ENCODE measurements at places on chromosomes 16 and 17.

DNA sequence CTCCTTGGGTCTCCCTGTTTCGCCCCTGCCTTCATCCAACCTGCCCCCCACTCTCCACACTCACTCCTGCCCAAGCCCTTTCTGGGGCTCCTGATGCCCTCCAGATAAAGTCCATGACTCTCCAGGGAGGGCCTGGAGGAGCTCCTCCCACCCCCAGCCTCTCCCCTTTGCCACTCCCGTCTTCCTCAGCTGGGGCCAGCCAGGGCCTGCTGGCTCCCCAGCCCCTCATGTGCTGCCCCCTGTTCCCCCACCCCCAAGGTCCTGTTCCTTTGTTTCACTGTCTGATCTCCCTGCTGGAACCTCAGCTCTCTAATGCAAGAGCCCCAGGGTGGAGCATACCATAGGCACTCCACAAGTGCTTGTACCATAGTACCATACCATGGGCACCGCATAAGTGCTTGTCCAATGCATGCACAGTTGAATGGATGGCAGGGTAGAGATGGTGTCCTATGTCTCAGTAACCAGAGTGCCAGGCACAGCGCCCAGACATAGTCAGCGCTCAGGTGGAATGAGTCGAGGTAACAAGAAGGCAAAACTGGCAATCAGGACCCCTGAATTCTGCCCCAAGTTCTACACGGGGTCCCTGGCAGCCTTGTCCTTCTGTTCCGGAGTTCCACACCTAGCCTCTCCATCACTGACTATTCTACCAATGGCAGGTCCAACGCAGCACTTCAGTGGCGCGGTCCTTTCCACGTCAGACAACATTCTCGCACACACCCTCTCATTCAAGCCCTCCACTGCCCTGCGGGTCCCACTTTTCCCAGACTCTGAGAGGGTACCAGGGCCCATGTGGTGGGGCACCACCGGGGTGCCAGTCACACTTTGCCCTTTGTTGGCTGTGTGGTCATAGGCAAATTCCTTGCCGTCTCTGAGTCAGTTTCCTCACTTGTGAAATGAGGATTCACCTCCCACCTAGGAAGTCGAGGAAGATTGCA lies 1.4 kb downstream of the PLCD3 start:
- no peak for DNase-seq

- no peak for DNase-seq
Observed at GRCh38 chr16:24635900-24636610, 93.4 kb upstream of the TNRC6A start.

DNA sequence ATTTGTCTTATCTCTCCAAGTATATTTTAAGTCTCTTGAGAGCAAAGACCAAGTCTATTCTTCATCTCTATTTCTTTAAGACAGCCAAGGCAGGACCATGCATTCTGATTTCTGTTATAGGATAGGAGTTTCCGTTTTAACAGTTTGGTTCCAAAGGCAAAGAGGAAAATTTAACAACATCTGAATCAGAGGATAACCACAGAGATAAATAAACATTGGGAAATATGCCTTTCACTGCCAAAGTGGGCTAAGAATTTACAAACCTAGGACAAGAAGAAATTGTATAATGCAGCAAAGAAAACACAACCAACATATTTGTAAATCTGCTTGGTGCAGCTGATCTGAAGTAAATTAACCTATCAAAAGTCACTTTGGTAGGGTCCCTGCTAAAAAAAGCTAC lies 37.7 kb downstream of the USP32 start:
- no peak for DNase-seq

DNA sequence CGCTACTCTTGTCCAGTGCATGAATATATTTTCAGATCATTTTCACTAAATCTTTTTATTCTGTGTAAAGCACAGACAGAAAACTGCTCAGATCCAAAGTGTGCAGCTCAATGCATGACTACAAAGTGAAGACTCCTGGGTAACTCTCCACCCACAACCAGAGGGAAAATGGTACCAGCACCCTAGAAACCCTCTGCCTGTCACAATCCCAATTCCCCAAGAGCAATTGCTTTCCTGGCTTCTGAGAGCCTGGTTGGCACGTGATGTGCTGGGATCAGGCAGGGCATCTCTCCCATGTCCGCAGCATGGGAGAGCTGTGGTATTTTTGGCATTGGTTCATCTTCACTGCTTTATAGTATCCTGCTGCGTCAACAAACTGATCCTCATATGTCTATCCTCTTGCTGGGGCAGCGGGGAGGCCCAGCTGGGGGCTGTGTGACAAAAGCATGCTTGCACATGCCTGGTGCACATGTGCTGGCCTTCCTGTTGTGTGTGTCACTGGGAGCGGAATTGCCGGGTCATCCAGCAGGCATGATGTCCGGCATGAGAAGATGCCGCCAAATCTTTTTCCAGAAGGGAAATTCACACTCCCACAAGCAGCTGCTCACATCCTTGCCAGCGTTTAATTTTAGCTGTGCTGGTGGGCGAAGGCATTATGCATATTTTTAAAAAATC lies 278.9 kb upstream of the FOXF1 start:
- no peak for DNase-seq

GRCh38 chr17:50093807-50094206 lies 1.3 kb upstream of the PDK2 start:
- DNase-seq = no peak

- no peak for DNase-seq
Observed at GRCh38 chr17:3039736-3040135, 23.7 kb downstream of the OR1D5 start.

DNA sequence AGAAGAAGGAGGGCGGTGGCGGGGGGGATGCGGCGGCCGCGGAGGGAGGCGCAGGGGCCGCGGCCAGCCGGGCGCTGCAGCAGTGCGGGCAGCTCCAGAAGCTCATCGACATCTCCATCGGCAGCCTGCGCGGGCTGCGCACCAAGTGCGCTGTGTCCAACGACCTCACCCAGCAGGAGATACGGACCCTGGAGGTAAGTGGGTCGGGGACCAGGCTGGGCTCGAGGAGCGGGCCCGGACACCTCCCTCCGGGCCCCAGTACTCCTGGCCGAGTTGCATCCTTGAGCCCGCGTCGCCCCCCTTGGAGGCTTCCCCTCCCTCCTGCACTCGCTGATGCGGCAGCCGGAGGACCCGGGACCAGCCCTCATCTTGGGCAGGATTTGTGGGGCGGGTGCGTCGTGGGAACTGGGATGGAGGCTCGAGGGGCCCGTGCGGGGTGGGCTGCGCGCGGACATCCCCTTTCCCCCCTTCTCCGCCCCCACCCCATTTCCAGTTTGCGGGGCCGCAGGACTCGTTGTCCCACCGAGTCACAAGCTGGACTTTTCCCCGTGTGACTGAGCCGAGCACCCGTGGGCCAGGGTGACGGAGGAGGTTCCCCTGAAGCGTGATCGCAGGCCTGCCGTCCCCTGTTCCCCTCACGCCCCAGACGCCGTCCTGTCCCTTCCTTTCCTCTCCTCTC lies 572 bp downstream of the KSR1 start:
- no peak for DNase-seq

DNA sequence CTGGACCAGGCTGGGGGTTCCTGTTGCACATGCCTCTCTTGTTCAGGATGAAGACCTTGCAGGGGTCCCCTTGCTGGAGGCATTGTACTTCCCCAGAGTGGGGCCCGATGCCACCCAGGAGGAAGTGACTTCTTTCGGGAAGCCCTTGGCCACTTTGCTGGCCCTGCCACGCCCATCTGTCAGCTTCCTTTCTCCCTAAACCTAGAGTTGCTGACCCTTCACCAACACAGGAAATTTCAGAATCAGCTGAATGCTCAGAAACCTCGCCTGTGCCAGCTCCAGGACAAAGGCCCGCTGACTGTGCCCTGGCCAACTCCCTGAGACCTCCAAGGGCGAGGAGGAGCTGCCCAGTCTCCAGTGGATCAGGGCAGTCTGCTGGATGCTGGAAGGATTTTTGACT lies 26.7 kb downstream of the WNT9B start:
- DNase-seq = no peak

DNA sequence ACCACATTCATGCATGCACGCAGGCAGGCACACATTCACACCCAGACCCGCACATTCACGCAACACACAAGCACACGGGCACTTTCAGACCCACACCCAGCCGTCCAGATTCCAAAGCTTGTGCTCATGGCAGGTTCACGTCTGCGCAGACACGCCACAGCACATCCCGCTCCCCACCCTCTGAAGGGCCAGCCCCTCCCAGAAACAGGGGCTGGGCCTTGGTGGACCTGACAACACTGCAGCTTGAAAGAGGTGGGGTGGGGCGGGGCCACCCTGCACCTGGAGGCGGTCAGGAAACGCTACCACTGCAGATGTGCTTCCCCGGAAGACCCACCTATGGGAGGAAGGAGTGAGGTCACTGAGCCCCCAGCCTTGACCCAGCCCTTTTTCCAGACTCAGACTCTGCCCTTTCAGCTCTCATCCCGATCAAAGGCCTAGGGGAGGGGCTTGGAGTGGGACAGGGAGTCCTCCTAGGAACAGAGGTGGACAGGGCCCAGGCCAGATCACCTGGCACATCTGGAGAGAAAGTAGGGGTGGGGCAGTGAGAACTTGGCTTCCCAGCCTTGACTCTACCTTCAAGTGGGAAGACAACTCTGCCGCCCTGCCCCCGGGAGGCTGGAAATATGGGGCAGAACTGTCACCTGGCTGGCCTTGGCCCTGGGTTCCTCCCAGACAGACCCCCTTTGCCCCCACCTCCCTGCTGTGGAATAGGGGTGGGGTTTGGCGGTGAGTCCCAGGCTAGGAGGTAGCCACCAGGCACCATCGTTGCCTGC lies 11.0 kb downstream of the P3H4 start:
- no peak for DNase-seq

DNA sequence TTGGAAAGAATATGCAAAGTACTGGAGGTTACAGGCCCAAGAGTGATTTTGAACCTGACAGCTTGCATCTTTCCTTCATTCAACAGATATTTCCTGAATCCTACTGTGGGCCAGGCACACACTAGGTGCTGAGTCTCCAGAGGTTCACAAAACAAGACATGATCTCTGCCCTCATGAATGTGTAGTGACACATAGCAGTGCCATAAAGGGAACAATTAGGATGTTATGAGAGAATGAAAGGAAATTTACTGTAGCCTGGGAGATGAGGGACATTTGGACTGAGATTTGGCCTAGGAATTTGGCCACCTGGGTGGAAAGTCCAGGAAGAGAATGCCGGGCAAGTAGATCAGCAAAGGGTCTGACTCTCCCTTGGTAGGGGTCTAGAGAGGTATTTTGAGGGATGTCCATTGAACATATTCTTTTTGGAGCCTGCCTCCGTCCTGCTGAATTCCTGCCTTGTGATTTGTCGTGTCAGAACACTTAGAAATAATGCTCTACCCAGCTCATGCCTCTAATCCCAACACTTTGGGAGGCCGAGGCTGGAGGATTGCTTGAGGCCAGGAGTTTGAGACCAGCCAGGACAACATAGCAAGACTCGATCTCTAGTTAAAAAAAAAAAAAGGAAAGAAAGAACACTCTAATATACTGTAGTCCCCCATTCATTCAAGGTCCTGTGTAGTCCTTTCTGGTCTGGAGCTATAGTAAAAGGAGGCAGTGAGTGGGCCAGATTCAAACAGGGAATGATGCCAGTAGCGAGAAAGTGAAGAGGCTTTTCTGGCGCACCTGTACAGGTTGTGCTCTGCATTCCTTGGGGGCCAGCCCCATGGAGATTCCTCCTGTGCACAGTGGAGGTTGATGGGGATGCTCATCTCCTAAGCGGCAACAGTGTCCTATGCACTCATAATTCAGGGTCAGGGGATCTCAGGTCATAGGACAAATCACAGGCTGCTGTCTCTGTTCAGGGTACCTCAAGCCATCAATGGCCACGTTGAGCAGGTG lies 90.6 kb upstream of the CLEC18A start:
- DNase-seq = no peak

DNA sequence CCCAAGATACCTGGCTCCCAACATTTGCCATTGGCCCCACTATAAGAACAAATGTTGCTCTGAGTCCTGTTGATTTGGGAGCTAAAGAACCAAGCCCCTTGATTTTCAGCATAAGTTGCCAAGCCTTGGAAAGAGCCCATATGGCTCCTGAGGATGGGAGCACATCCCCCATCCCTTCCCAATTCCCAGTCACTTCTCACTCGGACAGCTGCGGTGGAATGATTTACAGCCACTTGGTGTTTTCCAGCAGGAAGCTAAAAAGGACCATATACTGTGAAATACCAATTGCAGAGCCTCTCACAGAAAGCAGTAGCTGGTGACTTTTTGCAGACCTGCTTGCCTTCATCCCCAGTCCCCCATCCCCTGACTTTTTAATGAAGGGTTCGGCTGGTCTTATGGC lies 524.6 kb downstream of the GRIN2A start:
- DNase-seq = no peak

DNA sequence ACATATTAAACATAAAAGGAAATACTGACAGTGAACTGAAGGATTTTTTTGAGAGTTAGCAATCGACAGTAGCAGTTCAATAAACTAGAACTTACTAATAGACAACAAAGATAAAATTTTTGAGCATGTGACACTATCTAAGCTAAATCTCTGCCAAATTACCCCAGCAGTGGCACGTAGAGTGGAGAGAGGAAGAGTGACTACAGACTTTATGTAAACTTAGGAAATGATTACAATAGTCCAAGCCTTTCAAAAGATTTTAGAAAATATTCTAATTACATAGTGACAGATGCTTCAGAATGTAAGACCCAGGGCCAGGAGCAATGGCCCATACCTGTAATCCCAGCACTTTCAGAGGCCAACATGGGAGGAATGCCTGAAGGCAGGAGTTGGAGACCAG lies 52.4 kb downstream of the CFDP1 start:
- DNase-seq = no peak

GRCh38 chr16:79411357-79411756 lies 189.2 kb downstream of the MAF start:
- no peak for DNase-seq

- DNase-seq = no peak
Observed at GRCh38 chr17:41588126-41588810, 1.6 kb upstream of the KRT14 start.

DNA sequence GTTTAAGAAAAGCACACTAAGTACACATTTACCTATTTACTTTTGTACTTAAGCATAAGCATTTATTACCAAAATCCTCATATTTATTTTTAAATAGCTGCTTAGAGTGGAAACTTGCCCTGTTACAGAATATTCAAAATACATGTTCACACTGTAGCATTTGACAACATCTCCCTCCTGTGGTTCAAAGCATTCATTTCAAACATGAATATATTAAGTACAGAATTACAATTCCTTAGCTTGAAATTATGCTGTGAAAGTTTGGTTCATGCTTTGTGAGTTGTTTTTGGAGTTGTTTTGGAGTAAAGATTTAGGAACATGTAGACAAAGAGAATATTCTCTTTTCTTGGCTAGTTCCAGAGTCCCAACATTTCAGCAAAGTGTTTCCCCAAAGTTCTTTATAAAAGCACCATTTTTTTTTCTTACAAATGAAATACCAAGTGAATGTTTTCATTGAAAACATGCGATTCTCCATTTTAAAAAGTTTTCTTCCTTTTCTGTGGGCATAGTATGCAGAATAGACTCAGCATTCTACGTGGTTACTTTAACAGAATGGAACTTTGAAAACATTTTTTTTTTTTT lies 33.2 kb downstream of the TUBD1 start:
- DNase-seq = no peak

GRCh38 chr17:61000911-61001310 lies 323.3 kb downstream of the BCAS3 start:
- DNase-seq = no peak

GRCh38 chr17:38940404-38940803 lies 15.0 kb downstream of the LASP1NB start:
- no peak for DNase-seq
